Stimulated activated CD8-positive, alpha-beta memory T cell treated with anti-CD3 and anti-CD28 coated beads, Interleukin-7, amount 100 ng/mL, for 24 hours (primary cell): ENCODE measurements at places on chromosomes 11 and 22.

GRCh38 chr11:76251576-76251975, 45.3 kb upstream of the WNT11 start:
- no peak for DNase-seq

GRCh38 chr22:31830721-31831070, 76.9 kb downstream of the DEPDC5 start:
- DNase-seq, result no peak

GRCh38 chr11:102831489-102832440, 11.6 kb downstream of the MMP3 start:
- no peak for DNase-seq

GRCh38 chr11:8325591-8326304, 62.1 kb upstream of the LMO1 start:
- no peak for DNase-seq

GRCh38 chr11:64772303-64773018, 5.9 kb downstream of the SF1 start:
- no peak for DNase-seq

GRCh38 chr11:62446091-62446490, 27.3 kb downstream of the SCGB1A1 start:
- no peak for DNase-seq

DNA sequence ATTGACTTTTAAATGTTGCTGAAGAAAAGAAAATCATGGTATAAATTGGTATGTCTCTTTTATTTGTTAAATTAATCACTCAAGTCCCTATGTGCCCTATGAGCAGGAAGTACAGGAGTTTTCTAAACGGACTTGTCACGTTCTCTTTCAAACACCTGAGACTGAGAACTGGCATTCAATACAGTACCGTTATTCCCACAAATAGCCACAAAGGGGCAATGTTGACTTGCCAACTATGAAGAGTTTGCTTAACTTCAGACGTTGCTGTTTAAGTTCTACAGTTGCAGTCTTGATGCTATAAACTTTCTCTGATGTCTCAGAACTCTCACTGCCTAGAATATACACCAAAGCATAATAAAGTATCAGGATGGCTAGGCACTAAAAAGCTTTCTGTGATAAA, 7.6 kb downstream of the OR56A1 start:
- DNase-seq, result no peak

DNA sequence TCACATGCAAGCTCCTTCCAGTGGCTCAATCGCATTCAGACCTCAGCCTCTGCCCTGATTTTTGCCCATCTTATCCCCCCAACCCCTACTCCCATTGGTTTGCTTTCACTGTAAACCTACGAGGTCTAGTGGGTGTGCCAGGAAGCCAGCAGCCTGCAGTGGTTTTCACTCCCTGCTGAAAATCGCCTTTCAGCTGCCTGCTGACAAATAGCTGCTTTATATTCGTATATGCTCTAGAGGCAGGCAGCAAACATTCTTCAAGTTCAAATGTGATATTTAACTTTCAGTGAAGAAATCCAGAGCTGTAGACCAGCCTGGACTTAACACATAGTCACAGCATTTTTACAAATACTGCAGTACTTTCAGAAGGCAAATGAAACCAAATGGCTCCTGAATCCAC, 92.8 kb upstream of the APOA1 start:
- DNase-seq, result no peak

DNA sequence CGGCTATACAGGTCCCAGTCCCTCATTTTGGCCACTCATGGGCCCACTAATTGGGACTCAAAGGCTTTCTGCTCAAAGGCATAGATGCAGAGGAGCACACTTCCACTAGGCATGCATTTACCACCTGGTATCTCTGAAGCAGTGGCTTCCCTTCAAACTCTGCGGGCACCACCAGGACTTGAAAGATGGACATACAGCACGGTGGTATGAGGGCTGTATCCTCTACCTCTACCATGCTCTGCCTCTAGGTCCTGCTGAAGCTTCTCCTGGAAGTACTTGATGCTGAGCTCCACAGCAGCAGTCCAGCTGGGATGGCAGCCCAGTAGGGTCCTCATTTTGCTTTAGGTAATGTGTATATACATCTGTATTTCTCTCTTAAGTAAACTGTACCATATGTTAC, 49.9 kb downstream of the RAB6A start:
- no peak for DNase-seq

DNA sequence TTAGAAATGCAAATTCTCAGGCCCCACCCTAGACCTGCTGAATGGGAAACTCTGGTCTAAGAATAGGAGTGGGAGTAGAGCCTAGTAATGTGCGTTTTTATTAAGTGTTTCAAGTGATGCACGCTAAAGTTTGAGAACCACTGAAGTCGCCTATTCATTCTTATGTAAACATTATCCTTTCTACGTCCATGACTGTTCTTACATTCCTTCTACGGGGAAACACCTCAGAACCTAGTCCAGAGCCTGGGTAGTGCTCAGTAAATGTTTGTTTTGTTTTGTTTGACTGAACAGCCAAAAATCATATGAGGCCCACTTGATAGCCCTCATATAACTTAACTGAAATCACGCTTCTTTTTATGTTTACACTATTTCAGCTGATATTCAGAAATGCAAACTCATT, 29.8 kb downstream of the VSIG10L2 start:
- no peak for DNase-seq

DNA sequence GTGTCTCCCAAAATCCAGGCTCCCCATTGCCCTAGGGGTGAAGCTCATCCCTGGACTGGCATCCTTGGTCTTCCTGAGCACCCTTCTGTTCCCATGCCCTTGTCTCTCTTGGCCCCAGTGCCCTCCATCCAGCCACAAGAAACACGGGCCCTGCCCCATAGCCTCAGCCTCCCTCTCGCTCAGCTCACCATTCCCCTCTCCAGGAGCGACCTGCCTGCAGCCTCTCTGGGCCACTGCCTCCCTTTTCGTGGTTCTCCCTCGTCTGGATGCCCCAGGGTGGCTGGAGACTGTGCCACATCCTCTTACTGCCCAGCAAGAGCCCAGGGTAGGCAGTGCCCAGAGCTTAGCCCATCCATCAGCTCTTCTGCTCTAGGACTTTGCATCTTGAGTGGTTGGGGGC, 532.1 kb downstream of the TBC1D22A start:
- no peak for DNase-seq

DNA sequence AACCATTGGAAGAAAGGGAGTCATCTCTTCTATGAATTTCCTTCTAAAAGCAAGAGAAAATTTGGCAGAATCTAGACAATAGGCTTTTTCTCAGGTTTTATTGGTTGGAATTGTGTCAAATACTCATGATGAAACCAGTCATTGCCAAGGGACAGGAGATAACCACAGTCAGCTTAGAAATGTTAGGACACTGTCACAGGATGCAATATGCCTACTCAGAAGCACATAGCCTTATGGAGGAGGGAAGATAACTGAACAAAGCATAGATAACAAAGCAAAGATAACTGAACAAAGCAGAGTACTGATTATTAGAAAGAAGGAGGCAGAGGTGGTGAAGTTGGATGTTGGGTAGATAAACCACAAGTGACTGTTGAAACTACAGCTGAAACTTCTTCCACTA, 303.5 kb upstream of the PDGFD start:
- DNase-seq, result no peak
